Fibroblast of villous mesenchyme (primary cell): ENCODE measurements at places on chromosomes 1 and 21. TPM values are rescaled to one million over a fixed set of nuclear protein-coding genes. Genes with fewer than 3 reads are reported as not detected.

Gene CFAP107
- total RNA-seq: not detected in 2 replicates

- DNase-seq: no peak
Measured at GRCh38 chr1:60141743-60142142, 68.2 kb upstream of the C1orf87 start.

- DNase-seq: no peak
Measured at GRCh38 chr21:44458971-44459711, 3.8 kb downstream of the LRRC3 start.

GRCh38 chr1:5819391-5820025 lies 172.7 kb downstream of the NPHP4 start:
- DNase-seq: no peak

DNA sequence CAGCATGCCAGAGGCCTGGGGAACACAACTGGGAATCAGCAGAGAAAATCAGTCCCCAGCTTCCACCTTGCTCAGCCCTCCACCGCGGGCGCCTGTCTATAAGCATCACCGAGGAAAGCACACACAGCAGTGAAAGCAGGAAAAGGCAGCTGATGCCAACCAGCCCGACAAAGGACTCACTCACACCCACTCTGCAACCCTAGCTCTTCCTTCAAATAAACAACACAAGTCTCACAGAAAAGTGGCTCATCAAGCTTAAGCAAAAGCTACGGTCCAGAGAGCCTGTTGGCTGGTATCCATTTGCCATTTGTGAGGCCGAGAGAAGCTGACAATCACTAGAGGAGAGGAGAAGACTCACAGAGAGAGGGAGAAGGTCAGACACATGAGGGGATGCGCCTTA lies 27.1 kb downstream of the MRAP start:
- no peak for DNase-seq

DNA sequence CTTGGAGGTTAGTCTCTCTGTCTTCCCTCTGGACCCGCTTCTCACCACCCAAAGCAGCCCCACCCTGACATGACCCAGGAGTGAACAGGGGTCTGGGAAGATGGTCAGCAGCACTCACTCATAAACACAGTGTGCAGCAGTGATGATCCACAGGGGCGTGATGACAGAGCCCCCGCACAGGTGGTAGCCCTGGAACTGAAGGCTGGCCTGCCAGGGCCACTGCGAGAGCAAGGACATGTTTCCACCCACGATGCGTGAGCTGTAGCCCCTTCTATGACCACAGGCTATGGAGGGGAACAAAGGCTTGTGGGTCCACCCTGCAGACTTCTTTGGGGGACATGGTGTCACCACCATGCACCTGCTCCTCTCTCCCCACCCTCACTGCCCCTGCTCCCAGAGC lies 12.9 kb downstream of the TMPRSS3 start:
- DNase-seq: no peak
